Kidney (tissue), 22 donors: ENCODE measurements at places on chromosomes 6 and 20. TPM values are rescaled to one million over a fixed set of nuclear protein-coding genes. Genes with fewer than 3 reads are reported as not detected.

- no peak for DNase-seq
These were observed 58.2 kb downstream of the CSE1L start for GRCh38 chr20:49104365-49104648.

DNA sequence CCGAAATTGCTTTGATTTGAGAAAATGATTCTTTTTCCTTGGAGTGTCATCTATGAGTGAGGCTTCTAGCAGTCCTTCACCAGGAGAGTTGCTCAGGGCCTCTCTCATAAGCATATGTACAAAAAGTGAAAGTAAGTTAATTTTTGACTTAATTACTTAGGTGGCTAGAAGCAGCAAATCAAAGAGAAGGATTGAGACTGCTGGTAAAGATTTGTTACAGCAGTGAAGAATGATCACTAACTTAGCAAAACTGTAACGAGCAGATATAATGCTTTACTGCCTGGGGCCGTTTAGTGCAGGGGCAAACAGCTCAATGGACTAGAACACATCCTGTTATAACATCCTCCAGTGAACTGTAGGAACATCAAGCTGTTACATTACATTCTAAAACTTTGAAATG is 167.8 kb upstream of the RIPOR2 start:
- DNase-seq = no peak

GRCh38 chr20:51661609-51662178 is 106.5 kb downstream of the ATP9A start:
- no peak for DNase-seq

DNA sequence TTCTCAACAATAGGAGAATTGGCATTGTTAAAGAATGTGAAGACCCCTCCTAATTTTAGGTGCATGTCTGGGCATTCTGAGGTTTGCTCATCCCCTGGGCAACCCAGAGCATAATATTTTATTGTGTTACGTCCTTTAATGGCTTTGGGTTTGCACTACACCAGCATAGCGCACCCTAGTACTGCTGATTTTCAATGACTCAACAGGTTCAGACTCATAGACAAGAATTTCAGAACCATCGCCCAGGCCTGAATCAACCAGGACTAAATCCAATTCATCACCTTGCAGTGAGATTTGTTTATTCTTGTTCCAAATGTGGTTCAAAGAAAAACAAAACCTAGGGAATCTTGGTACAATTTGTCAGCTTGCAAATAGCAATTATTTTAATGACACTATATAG is 137.8 kb upstream of the PHACTR1 start:
- DNase-seq = no peak

The HTR1E gene
- not detected for polyA plus RNA-seq

The ARFRP1 gene
- 60.6 TPM for polyA plus RNA-seq
